ENCODE measurements at places on chromosomes 16 and 17.

DNA sequence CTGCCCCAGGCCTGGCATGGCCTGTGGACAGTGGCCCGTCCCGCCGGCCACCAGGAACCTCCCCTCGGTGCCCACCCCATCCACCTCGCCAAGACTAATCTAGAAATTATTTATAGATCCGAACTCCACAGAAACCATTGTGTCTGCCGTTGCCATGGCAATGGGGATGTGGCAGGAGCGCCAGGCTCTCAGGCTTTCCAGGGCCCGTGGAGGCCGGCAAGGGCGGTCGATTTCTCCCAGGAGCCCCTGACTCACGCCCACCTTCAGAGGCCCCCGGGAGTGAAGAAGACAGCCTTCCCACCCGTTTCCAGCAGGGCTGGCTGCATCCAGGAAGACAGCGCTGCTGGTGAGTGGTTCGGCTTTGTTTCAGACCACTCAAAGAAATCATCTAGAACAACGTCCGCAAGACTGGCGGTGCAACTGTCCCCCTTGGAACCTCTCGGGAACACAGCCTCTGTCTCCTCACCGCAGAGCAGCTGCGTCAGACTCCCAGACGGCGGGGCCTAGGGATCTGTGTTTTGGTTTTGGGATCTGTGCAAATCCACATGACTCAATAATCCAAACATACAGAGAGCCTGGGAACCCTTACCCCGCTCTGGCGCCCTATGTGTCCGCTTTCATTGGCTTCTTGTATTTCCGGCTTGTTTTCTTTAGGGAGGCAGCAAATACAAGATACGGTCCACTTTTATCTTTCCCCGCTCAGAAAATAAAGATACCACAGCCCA lies 48.5 kb upstream of the ZCCHC14 start:
- DNase-seq, result peak; percentile 88

- peak; percentile 58 for DNase-seq
These were observed 24.2 kb upstream of the CMTM4 start for GRCh38 chr16:66720766-66721165.

DNA sequence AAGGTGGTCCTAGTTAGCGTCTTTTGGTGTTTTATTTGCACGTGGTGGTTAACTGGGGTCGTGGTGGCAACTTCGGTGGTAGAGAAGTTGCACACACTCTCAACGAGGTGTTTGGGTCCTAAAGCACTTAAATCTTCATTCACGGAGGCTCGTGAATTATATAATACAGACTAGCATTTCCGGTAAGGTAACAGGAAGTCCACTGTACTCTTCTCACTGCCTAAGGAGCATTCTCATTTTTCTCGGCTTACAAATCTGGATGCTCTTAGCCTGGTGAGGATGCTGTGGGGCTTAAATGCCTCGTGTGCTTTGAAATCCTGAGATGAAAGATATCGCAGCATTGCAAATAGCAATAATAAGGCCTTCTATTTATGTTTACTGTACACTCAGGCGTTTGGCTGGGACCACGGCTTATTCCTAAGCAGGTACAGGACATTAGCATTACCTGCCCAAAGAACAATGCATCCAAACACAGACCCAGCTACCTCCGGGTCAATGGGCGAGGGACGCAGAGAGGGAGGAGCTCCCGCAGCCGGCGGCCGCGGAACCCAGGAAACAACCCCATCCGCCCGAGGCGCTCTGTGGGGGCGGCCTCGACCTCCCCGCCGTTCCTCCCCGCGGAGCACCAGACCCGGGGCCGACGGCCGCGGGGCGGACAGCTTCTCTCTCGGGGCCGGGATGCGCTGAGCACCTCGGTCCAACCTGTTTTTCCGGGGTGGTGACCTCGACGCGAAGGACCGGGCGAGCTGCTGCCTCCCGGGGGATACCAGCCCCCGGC lies 856 bp downstream of the DNAJA2 start:
- DNase-seq, result peak; percentile 9

DNA sequence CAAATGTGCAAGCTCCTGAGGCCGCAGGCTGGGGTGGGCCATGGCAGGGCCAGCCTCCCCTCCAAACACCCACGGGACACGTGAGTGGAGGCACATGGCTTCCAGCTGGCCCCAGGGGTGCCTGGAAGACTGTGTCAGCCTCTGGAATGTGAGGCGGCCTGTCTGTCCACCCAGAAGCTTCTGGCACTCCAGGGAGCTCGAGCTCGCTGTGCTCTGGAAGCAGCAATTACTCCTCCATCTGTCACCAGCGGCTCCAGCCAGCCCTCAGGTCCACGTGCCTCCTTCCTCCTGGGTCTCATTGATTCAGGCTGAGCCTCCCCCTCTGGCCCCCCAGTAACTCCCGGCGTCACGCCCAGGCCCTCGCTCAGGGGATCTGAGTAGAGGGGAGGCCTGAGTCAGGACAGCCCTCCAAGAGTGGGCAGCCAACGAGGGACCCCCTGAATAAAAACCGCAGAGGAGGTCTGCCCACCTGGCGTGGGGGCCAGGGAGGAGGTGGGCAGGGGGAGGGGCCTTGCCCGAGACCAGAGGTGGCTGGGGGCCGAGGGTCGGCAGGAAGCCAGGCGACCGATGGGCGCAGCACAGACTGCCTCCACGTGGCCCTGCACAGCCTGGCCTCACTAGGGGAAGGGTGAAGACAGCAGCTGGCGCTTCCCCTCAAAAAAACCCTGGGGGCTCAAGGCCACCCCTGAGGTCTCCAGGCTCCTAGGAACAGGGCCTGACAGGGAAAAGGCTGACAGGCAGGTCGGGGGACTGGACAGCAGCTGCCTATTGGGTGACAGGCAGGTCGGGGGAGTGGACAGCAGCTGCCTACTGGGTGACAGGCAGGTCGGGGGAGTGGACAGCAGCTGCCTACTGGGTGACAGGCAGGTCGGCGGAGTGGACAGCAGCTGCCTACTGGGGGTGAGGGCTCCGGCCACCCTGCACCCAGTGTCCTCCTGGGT lies 11.9 kb downstream of the PIEZO1 start:
- peak; percentile 95 for DNase-seq

DNA sequence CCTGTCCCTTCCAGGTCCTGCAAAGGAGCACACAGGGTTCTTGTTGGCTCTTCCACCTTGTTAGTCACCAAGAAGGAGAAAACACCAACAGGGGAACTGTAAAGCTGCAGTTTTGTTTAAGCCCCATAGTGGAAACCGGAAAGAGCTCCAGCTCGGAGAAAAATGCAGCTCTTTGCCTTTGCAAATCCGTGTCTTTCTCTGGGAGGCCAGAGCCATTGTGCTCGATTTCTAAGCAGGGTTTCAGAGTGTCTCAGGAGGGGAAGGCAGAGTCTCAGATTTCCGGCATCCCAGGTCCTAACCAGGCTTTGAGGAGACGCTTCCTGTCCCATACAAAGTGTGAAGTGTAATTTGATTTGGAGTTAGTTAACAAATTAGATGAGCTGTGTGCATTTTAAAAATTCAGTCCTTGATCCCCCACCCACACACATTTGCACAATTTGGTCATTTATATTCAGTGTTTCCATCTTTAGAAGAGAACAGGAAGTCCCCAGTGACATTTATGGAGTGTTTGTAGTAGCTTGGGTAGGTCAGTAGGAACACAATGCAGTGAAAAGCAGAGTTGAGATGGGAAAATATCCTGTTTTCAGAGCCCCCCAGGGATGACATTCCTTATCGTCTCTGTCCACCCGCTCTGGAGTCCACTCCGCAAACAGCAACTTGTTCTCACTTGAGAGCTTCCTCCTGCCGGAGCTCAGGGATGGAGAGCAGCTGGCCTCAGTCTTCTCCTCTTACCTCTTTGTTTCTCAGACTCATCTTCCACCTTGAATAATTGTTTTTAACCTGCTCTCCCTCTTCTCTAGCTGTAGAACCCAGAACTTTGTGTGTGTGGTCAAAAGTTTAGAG lies 331.9 kb downstream of the SEC14L1 start:
- DNase-seq, result peak; percentile 42

DNA sequence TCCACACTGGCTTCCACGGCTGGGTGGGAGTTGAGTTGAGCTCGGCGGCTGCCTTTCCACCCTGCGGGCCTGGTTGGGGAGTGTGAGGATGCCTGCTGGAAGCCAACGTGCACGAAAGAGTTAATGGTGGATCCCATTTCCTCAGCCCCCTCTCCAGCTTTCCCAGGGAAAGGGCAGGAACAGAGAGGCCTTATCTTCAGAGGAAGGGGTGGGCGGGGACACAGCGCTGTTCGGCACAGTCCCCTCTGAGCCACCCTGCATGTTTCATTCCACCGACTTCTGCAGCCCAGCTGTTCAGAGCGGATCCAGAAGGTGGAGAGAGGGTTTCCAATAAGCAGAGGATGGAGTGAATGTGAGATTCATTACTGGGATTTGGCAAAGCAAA lies 295.3 kb downstream of the SEC14L1 start:
- peak; percentile 54 for DNase-seq

DNA sequence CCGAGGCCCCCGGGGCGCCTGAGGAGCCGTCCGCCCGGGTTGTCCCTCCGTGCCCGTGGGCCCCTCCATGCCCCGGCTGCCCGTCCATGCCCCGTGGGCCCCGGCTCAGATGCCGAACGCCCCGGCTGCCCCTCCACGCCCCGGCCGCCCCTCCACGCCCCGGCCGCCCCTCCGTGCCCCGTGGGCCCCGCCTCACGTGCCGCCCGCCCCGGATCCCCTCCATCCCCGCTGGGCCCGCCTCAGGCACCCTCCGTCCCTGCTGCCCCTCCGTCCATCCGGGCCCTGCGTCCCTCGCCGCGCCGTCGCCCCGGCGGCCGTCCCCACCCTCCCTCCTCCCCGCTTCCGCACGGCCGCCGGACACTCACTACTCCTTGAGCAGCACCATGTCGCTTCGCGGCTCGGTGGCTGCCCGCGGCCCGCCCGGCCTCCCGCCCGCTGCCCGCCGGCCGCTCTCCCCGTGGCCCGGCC lies 382 bp downstream of the PITPNA start:
- no peak for DNase-seq

DNA sequence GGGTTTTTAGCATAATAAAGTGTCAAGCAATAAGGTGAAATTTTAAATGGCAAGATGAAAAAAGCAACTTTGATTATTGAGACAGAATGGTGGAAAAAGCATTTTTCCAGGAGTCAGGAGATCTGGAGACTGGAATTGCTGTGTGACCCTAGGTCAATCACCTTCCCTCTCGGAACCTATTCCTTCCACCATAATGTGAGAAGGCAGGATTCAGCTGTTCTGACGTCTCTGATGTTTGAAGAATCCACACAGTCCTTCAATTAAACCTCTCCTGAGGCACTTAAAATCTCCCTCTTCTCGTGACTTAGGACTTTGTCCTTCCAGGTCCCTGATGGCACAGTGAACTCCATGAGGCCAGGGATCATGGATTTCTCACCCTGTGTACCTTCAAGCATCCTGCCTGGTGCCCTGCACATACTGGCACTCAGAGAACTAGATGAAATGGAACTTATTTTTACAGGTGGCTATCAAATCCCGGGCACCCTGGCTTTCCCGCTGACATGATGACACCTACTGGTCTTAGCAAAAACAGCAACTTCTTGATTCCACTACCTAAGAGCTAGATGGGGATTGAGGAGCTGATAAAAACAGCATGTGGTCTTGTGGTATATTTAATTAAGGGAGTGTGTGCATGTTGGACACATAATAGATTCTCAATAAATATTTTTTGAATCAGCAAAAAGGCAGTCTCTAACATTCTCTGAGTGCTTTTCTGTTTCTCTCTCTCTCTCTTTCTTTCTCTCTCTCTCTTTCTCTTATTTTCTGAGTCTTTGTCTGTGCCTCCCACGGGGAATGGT lies 2.3 kb upstream of the CCDC182 start:
- peak; percentile 49 for DNase-seq

- DNase-seq, result no peak
These were observed 18.9 kb downstream of the CLTC start for GRCh38 chr17:59638553-59638952.

DNA sequence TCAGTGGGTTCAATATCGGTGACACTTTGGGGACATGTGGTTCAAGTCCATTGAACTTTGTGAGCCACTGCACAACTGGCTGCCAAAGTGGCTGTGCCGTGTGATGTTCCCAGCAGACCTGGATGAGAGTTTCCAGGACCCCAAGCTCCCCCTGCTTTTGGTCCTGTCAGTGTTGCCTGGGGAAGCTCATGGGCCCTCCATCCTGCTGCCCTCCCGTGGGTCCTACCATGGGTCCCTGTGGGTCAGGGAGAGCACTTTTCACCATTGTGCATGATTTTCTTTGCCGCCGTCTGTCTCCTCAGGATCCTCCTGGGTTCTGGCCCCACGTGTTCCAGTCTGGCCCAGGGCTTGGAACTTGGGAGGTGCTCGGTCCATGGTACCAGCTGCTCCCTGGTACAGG lies 38.1 kb downstream of the LGALS9 start:
- no peak for DNase-seq

GRCh38 chr16:12171206-12171605 lies 194.7 kb downstream of the SNX29 start:
- peak; percentile 71 for DNase-seq

DNA sequence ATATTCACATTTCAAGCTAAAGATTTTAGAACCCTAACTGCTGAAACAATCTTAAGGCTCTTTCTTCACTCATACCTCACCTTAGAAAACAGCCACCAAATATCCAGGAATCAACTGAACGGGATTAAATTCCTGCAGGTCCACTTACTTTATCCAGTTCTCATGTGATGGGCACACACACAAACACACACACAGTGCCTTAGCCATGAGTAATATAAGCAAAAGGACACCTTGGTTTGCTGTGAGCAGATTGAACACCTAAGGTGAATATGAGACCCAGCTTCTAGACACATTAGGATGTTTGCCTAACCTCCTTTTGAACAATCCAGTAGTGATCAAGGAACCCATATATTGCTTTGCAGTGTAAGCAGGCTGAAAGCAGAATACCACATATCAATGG lies 81.5 kb downstream of the TUBD1 start:
- no peak for DNase-seq

DNA sequence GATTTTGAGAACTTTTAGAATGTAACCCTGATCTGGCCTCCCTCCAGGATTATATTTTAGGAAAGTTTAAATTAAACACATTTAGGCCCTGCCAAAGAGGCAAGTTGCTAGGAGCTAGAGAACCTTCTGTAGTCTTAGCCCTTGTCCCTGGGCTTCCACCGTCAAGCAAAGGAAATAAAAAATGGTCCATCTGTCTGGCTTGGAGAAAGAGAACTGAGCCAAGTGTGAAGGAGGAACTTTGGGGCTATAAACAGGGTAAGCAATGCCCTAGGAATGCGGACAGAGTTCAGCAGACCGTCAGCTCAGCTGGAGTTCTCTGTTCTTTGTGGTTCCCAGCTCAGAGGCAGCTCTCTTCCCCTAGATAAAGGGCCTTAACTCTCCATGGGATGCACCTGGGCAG lies 29.6 kb downstream of the RCVRN start:
- peak; percentile 63 for DNase-seq

GRCh38 chr17:42673266-42673884 lies 3.4 kb downstream of the PLEKHH3 start:
- no peak for DNase-seq

- DNase-seq, result no peak
These were observed 45.0 kb downstream of the ESRP2 start for GRCh38 chr16:68190736-68191510.

GRCh38 chr17:73643852-73644144 lies 447 bp downstream of the SDK2 start:
- no peak for DNase-seq

All from fibroblast of skin of scalp (primary cell).